Cardiac atrium fibroblast (primary cell): ENCODE measurements at places on chromosomes 11 and 22. TPM values are rescaled to one million over a fixed set of nuclear protein-coding genes. Genes with fewer than 3 reads are reported as not detected.

Gene OR8D1
- total RNA-seq = not detected in 2 replicates

Gene BACE1
- total RNA-seq = 32.9 and 33.9 TPM in 2 replicates

Gene THRSP
- total RNA-seq = not detected in 2 replicates

Gene NDUFC2
- 89.7 and 123 TPM in 2 replicates for total RNA-seq

Gene TNNT3
- total RNA-seq = 3.6 and 5.1 TPM in 2 replicates

Gene IL18
- 3.6 TPM in 1 of 2 replicates, not detected in the other for total RNA-seq

Gene KCNE3
- total RNA-seq = 2.3 and 6.9 TPM in 2 replicates

Gene MMP10
- 0.16 TPM in 1 of 2 replicates, not detected in the other for total RNA-seq

Gene PRAME
- total RNA-seq = under 0.01 TPM in 1 of 2 replicates, not detected in the other
